Stimulated activated CD4-positive, alpha-beta T cell treated with anti-CD3 and anti-CD28 coated beads, Interleukin-1b, Interleukin-23, amount 100 ng/mL, for 1 hour (primary cell): ENCODE measurements at places on chromosomes 3 and 15.

DNA sequence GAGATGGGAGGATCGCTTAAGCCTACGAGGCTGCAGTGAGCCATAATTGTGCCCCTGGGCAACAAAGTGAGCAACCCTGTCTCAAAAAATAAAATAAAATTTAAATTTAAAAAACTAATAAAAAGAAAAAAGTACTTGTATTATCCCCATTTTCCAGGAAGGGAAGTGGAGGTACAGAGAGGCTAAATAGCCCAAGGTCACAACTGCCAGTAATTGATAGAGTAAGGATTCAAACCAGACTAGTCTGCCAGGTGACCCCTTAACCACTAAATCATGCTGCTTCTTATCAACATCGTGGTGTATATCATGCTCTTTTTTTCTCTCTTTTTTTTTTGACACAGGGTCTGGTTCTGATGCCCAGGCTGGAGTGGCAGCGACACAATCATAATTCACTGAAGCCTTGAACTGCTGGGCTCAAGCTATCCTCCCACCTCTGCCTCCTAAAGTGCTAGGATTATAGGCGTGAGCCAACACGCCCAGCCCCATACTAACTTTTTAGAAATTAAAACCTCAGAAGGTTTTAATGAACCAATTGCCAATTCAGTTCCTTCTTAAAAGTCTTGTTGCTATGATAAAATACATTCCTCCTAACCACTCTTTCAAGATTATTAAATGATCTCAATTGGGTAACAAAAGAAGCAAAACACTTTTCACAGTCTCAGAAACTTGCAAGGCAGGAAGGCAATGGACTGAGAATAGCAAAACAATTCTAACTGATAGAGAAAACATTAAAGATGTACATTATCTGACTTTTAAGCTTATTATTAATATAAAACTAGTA lies 30.5 kb downstream of the HERC1 start:
- DNase-seq, result no peak

- DNase-seq, result no peak
Observed at GRCh38 chr3:5231487-5231886, 44.0 kb downstream of the EDEM1 start.

- no peak for DNase-seq
Observed at GRCh38 chr3:14345496-14346150, 56.8 kb upstream of the SLC6A6 start.

DNA sequence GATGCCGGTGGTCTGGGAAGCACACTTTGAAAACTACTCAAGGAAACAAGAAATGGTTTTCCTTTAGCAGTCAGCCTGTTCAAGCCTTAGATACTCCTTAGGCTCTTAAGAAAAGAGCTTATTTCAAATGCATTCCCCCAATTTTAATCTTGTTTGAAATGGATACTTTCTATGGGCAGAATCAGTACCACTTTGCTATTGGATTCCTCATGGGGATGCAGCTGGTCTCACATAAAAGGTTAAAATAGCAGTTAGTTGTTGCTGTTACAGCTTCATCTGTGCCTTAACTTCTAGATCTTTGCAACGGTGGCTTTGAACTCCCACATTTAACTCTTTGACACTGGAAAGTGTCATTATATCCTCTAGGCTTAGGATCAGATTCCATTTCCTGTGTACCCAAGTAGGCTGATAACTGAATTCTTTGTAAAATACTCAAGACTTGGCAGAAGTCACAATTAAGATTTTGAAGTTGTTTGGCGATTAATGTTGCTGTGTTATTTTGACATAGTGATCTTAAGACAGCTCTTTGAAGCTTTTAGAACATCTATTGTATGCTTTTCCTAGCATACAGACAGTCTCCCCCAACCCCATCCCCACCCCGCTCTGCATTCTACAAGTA lies 2.2 kb downstream of the THBS1 start:
- no peak for DNase-seq

GRCh38 chr15:33960549-33960935 lies 7.8 kb upstream of the CHRM5 start:
- DNase-seq, result no peak

DNA sequence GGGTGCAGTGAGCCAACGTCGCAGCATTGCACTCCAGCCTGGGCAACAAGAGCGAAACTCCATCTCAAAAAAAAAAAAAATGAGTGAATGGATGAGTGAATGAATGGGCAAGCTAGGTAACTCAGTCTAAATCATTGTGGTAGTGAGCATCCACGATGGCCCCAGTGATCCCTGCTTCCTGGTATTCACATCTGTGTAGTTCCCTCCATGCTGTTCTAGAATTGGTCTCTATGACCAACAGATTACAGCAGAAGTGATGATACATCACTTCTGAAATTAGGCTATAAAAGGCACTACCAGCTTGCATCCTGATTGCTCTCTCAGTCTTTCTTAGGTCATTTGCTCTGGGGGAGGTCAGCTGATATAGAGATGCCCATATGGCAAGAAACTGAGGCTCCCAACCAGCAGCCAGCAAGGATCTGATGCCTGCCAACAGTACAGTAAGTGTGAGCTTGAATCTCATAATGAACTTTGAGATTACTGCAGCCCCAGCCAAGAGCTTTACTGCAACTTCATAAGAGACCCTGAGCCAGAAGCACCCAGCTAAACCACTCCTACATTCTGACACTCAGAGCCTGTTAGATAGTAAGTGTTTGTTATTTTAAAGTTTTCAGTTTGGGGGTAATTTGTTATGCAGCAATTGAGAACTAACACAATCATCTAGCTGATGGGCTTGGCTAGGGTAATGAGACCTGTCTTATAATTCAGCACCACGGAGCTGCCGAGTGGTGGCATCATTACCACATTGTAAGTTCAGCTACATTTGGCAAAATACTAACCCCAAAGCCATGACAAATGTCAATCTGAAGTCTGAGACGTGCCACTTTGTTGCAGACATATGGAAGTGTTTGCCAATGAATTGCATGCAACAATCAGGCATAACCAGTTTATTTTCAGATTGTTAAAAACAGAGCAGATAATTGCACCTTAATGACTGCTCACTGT lies 53.0 kb downstream of the KLHL6 start:
- no peak for DNase-seq

- no peak for DNase-seq
Observed at GRCh38 chr3:18775501-18775900, 350.4 kb upstream of the SATB1 start.

GRCh38 chr3:151412989-151413388 lies 28.4 kb upstream of the P2RY12 start:
- no peak for DNase-seq

DNA sequence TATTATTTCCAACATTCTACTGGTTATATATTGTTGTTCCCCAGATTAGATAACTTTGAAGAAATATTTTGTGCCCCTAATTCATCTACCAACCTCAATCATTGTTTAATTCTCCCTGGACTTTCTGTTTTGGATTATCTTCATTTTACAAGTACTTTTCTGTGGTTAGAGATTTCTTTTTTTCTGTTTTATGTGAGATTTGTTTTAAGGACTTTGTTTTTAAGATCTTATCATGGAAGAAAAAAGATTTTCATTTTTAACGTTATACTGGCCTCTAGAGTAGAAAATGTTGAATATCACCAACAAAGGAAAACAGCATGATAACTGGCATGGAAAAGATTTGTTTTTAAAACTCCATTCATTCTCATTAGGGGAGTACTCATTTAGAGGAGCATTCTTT lies 210.9 kb upstream of the KCNMB2 start:
- no peak for DNase-seq

DNA sequence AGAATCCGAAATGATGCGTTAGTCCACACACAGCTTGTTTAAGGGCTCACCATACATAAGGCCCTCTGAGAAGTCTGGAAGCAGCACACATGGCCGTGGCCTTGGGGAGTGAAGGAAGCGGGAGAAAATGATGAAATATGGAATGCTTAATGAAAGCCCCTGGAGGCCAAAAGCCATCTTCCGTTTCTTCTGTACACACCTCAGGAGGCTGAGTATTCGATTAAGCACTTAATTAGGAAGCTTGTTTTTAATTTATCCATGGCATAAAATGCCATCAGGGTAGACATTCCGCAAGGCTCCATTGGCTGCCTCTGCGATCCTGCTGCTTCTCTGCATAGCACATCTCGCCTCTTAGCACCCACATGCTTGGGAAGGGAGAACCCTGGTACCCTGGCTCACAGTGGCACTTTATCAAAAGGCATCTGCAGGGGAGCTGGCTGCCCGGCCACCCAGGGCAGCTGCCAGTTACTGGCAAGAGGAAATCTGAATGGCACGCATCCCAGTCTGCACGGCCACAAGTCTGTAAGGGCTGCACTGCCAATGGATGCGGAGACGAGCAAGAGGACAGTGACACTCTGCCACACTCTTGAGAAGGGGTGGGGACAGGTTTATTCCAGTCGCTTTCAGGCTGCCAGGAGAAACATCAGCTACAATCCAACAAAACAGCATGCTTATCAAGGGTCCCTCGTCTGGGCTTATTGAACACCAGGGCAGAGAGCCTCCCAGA lies 356.2 kb downstream of the OCA2 start:
- no peak for DNase-seq

DNA sequence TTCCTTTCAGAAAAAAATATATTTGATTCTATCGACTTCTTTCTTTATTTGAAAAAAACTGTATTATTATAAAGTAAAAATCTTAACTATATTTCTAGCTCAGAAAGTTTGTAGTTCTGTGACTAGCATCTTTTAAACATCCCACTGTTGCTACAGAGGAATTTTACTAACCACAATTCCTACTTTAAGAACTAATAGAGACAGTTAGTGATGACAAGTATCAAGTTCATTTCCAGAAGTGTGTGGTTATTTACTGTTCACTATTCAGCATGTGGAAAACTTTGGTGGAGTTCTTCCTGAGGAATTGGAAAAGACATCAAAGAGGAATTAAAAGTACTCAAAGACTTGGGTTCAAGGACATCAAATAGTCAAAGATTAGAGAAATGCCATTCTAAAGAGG lies 524.1 kb upstream of the CBLB start:
- no peak for DNase-seq

GRCh38 chr3:126103121-126104027 lies 19.4 kb upstream of the SLC41A3 start:
- DNase-seq, result no peak

GRCh38 chr3:153572165-153572564 lies 410.1 kb downstream of the RAP2B start:
- DNase-seq, result no peak
